ENCODE measurements at places on chromosomes 4 and X.

DNA sequence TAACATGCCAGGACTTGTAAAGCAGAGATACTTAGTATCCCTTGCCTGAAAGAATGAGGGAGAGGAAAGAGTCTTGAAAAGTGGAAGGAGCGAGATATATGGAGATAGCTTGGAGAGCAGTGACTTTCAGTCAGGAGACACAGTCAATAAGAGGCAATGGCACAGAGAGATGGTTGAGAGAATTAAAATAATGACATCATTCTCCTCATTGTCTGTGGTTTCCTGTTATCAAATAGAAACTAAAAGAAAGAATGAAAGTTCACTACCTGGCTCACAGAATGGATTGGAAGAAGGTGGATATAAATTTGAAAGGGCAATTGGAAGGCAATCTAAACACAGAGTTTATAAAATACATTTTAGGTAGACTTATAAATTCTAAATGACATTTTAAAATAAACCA lies 760.2 kb upstream of the AADAT start:
- DNase-seq: no peak

DNA sequence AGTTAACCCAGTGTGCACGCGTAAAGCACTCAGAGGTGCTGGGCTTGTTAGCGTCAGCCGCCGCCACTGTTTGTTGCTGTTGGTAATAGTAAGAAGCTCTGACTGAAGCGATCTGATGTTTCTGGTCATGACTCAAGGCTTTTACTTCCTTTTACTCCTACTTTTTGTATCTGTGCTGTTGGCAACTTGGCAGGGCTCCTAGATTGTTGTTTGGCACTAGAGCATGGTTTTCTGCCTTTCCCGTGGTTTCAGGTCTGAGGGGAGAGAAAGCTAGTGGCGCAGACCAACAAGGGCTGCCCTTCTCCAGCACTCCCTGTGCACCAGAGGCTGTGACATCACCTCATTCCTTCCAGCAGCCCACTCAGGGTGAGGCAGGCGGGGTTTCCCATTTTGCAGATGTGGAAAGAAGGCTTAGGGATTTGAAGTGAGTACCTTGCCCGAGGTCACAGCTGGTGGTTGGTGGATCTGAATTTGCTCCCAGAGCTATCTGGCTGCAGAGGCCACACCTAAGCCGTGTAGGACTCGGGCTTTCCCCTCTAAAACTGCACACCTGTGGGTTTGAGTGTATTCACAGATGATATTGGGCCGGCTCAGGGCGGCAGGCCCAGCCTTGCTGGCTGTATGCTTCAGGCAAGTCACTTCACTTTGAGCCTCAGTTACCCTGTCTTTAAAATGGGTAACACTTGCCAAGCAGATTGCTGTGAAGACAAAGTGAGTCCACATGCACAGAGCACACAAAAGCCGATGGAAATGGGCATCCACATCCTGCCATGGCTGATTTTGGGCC lies 51.2 kb upstream of the TADA2B start:
- peak; percentile 17 for DNase-seq

DNA sequence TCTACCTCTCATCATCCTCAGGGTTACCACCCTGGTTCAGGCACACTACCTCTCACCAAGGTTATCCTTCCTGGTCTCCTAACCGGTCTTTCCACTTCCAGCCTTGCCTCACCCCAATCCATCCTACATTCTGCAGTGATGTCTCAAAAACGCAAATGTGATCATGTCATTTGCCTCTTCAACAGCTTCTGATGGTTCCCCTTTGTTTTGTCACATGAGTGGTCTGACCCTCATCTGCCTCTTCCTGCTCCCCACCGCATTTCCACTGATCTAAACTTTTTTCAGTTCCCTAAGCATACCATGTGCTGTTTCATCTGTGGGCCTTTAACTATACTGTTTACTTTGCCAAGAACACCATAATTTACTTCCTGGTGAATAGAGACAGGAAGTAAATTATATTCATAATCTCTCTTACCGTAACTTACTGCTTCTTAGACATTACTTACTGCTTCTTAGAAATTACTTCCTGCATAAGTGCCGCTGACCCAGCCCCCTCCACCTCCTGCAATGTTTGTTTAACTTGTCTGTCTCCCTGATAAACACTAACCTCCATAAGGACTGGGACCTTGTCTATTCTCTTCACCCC lies 27.1 kb upstream of the NSUN7 start:
- peak; percentile 61 for DNase-seq

DNA sequence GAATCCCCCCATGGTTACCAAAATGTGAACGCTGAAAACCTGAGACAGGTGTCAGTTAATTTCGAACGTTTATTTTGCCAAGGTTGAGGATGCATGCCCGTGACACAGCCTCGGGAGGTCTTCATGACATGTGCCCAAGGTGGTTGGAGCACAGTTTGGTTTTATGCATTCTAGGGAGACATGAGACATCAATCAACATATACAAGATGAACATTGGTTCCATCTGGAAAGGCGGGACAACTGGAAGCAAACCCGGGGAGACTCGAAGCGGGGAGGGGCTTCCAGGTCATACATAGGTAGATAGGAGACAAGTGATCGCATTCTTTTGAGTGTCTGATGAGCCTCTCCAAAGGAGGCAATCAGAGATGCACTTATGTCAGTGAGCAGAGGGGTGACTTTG lies 11.0 kb upstream of the SH3BP2 start:
- no peak for DNase-seq

GRCh38 chr4:183136855-183137254 lies 37.8 kb downstream of the WWC2 start:
- DNase-seq: no peak

- DNase-seq: no peak
These were observed 227.5 kb downstream of the MGST2 start for GRCh38 chr4:139892973-139893736.

DNA sequence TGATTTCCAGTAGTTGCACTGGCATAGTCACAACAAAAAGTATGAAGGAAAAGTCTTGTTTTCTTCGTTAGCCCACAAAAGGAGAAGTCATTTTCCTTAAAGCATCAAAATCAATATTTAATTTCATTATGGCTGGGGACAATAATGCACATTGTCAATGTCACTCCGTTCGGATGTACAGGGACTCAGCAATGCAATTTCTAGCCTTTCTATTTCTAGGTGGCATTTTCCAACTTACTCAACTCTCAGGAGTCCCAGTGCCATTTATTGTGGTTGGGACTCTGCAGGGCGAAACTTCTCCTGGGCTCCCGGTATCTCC lies 99.6 kb downstream of the CEP135 start:
- DNase-seq: no peak

DNA sequence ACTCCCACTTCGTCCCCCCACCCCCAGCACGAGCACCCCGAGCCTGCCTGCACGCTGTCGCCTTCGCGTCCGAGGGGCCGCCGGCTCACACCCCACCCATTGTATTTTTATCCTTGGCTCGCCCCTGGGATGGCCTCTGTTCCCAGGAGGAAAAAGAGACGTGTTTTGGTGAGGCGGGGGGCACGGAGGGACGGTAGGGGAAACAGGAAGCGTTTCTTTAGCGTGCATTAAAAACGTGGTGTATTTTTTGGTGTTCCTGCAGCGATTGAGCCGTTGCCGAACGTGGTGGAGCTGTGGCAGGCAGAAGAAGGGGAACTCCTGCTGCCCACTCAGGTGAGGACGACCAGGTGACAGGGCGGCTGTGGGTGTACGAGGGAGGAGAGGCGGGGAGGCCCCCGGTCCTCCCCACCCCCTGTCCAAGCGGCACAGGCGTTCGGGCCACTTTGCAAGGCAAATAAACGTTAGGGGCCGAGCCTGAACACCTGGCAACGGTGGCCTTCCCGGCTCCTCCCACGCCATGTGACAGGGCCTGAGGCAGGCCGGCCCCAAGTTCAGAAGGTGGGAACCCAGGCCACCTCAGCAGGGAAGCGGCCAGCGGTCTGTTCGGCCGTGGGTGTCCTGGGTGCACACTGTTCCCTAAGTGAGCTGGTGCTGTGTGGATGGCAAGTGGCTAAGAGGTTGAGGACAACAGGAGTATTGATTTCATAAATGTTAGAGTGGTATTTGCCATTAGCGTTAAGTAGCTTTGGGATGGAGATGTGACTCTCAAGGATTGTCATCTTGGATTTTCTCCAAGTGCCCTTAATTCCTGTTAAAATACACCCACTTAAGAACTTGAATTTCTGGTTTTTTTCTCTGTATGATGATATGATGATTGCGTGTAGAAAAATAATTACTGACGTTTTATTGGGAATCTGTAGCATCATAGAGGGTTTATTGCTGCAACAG lies 1.1 kb downstream of the TMEM131L start:
- peak; percentile 94 for DNase-seq

DNA sequence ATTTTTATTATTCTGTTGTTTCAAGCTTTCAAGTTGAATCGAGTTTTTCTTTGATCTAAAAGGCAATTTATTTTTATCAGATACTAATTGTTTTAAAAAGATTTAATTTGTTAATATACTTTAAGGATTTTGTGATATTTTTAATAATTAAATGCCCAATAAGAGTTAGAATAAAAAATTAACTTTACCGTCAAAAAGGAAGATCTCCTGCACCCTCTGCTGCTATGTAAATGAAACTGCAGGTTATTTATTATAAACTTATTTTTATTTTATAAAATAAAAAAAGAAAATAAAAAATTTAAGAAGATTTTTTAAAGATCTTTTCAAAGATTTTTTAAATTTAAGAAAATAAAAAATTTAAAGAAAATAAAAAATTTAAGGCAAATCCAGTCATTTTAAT lies 166.1 kb downstream of the CCSER1 start:
- no peak for DNase-seq

GRCh38 chr4:25015012-25015411 lies 15.7 kb downstream of the LGI2 start:
- DNase-seq: no peak

GRCh38 chr4:150080337-150080736 lies 2.1 kb downstream of the DCLK2 start:
- no peak for DNase-seq

- DNase-seq: no peak
These were observed 207.8 kb downstream of the ANTXR2 start for GRCh38 chr4:79865201-79865597.

- no peak for DNase-seq
These were observed 18.0 kb downstream of the DGKQ start for GRCh38 chr4:955161-955921.

- no peak for DNase-seq
These were observed 31.9 kb downstream of the CASP6 start for GRCh38 chr4:109671350-109671749.

DNA sequence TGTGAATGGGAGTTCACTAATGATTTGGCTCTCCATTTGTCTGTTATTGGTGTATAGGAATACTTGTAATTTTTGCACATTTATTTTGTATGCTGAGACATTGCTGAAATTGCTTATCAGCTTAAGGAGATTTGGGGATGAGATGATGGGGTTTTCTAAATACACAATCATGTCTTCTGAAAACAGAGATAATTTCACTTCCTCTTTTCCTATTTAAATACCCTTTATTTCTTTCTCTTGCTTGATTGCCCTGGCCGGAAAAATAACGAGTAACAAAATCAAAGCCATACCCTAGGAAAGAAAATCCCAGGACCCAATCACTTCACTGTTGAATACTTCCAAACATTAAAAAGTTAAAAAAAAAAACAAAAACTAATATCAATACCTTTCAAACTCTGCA lies 67.7 kb upstream of the UGT2B4 start:
- DNase-seq: no peak

GRCh38 chr4:48271626-48272025 lies 2.0 kb upstream of the TEC start:
- no peak for DNase-seq

- no peak for DNase-seq
These were observed 34.1 kb downstream of the YIPF6 start for GRCh38 chrX:68532831-68533533.

DNA sequence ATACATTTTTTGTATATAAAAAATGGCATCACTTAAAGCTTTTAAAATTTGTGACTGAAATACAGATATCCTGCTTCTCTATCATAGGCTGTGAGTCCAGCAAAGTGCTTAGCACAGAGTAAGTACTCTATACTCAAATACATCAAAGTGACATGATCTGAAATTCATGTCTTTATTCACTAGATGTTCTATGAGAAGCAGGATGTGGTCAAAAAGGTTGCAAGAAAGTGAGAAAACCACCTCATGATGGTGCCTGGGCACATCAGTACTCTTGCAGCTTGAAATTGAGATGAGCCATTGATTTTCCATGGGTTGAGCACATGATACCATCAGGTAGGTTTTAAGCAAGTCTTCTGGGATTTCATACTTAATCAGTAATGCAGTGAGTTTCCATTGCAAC lies 20.4 kb upstream of the SFRP2 start:
- no peak for DNase-seq

Measured in Peyer's patch (tissue), 4 donors.